ENCODE measurements at places on chromosomes 4 and X. TPM values are rescaled to one million over a fixed set of nuclear protein-coding genes. Genes with fewer than 3 reads are reported as not detected.

The CXCL5 gene
- total RNA-seq, result not detected

The RAI2 gene
- under 0.01 TPM for total RNA-seq

The H2BW2 gene
- total RNA-seq, result not detected

The GLRA2 gene
- not detected for total RNA-seq

The IL9R gene
- total RNA-seq, result 0.27 TPM

The SGCB gene
- total RNA-seq, result 43.8 TPM

The CT45A2 gene
- total RNA-seq, result not detected

The SCD5 gene
- 74.3 TPM for total RNA-seq

The PGAM4 gene
- not detected for total RNA-seq

All from mammary epithelial cell (primary cell).